ENCODE measurements at places on chromosomes 4 and X.

- no peak for DNase-seq
Measured at GRCh38 chrX:9948406-9948805, 18.8 kb upstream of the CLDN34 start.

GRCh38 chrX:30111431-30111830 is 103.9 kb upstream of the MAGEB2 start:
- DNase-seq: no peak

GRCh38 chrX:151974336-151975227 is at the start of gene GABRE:
TSS of gene GABRE (minus strand) at chrX:151974676. CDS start at chrX:151974625, 51 bp downstream.
- peak; percentile 74 for DNase-seq

DNA sequence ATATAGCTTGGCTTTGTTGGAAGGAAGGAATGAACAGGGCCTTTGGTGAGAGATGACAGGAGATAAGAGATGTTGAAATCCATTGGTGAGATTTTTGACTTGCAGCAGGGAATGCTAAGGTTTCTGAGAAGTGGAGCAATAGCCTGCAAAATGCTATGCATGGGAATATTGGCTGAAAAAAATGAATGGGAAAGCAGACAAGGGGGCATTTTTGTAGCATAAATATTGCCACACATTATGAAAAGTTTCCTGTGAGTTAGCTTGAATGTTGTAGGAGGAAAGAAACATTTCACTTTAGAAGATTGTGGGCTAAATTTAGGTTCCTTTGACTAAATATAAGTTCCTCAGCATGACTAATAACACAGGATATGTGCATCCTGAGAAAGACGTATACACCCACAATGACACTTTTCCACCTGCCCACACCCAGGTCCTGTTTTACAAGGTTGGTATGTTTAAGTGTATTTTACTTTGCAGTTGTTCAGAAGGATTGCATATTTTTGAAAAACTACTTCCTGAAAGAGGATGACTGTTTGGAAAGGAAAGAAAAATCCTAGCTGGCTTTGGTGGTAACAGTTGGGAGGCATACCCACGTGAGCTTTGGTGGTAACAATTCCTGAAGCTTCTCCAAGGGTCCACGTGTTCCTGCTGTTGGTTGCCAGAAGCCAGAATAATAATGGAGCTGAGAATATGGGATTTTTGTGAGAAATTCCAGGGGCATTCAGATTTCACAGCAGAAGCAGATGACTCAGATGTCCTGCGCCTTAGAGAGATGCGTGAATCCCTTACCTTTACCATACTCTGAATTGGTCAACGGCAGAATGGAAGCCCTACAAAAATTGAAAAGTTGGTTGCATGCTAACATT is 28.5 kb downstream of the PHEX start:
- DNase-seq: no peak

DNA sequence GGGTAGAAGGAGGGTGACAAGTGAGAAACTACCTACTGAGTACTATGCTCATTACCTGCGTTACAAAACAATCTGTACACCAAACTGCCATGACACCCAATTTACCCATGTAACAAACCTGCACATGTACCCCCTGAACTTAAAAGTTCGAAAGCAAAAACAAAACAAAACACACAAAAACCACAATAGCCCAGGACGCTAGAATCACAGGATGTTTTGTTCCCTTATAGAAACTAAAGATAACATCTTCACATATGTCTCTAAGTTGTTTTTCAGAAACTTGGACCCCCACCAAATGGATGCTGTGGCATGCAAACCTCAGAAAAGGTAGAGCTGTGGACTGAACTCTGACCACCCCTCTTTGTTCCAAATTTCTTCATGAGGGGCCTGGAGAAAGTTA is 25.2 kb upstream of the PNMA5 start:
- no peak for DNase-seq

- no peak for DNase-seq
Measured at GRCh38 chr4:138869631-138870030, 145.9 kb upstream of the NOCT start.

GRCh38 chr4:7785017-7785416 is 154.6 kb downstream of the AFAP1 start:
- peak; percentile 65 for DNase-seq

- DNase-seq: no peak
Measured at GRCh38 chr4:144402176-144402575, 243.8 kb upstream of the HHIP start.

- DNase-seq: no peak
Measured at GRCh38 chr4:11197631-11198341, 230.9 kb downstream of the HS3ST1 start.

- DNase-seq: no peak
Measured at GRCh38 chrX:19563746-19564145, 48.4 kb upstream of the MAP3K15 start.

- no peak for DNase-seq
Measured at GRCh38 chrX:129600981-129601424, 53.8 kb downstream of the APLN start.

DNA sequence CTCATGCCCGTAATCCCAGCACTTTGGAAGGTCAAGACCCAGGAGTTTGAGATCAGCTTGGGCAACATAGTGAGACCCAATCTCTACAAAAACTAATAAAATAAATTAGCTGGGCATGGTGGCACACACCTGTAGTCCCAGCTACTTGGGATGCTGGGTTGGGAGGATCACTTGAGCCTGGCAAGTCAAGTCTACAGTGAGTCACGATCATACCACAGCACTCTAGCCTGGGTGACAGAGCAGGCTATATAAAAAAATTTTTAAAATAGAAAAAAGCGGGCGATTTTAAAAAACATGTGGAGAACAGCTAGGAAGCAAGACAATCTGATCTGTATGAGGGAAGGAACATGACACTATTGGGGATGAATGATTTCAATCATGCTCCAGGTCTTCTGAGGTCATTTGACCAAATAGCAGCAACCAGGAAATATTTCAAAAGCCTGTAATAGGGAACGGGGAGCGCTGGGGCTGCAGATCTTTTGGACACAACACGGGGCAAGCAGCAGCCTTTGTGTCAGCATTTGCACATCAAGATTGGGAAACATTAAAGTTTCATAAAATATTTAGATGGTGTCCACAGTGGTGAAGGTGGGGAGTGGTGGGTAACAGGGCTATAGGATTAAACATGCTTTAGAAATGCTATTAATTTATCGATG is 48.3 kb upstream of the GUCY1A1 start:
- DNase-seq: no peak

GRCh38 chrX:20498851-20499635 is 232.3 kb upstream of the RPS6KA3 start:
- no peak for DNase-seq

GRCh38 chr4:122781486-122781885 is 45.1 kb upstream of the FGF2 start:
- no peak for DNase-seq

GRCh38 chr4:139535871-139536234 is 20.2 kb downstream of the SETD7 start:
- DNase-seq: no peak
